ENCODE measurements at places on chromosomes 2 and 18. TPM values are rescaled to one million over a fixed set of nuclear protein-coding genes. Genes with fewer than 3 reads are reported as not detected.

DNA sequence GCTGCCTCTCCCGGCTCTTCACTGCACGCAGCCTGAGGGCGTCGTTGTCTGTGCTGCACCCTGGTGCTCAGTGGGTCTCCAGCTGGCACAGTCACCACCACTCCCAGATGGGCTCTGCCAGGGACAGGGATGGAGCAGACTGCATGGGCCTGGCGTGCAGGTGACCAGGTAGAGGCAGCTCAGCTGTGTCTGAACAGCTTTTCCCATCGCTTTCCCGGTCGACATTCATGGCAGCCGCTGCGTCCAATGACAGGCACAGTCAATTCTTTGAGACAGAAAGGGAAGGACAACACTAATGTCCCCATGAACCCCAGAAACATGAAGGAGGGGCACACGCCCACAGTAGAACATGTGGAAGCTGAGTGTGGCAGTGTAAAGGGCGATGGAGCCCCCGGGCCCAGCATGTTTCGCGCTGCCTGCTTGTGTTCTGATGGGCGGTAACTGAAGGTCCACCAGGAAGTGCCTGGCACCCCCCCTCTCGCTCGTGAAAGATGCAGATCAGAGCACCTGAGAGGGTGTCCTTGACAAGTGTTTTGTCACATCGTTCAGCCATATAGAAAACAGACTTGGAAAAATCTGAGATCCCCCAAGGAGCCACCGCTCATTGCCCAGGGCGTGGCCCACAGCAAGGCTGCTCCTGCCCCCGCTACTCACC lies 122.4 kb downstream of the NFATC1 start:
- peaks cover 13% of the 10 kb centered on the region for H3K27me3 ChIP-seq
- no peak overlapping the region for H3K4me3 ChIP-seq
- no peaks in the 10 kb centered on the region for H3K36me3 ChIP-seq
- no peaks in the 10 kb centered on the region for H3K4me1 ChIP-seq
- H3K27ac ChIP-seq, result no peak overlapping the region

GRCh38 chr18:41320100-41320499 lies 634.9 kb upstream of the PIK3C3 start:
- no peaks in the 10 kb centered on the region for H3K36me3 ChIP-seq
- H3K27ac ChIP-seq, result no peak overlapping the region
- H3K4me3 ChIP-seq, result no peak overlapping the region
- no peaks in the 10 kb centered on the region for H3K27me3 ChIP-seq
- peaks cover 8% of the 10 kb centered on the region for H3K4me1 ChIP-seq

- H3K27ac ChIP-seq, result no peak overlapping the region
- no peak for DNase-seq
- H3K27me3 ChIP-seq, result peaks cover 6% of the 10 kb centered on the region
- no peak overlapping the region for H3K4me3 ChIP-seq
Observed at GRCh38 chr2:26666671-26667070, 25.5 kb upstream of the CIB4 start.

DNA sequence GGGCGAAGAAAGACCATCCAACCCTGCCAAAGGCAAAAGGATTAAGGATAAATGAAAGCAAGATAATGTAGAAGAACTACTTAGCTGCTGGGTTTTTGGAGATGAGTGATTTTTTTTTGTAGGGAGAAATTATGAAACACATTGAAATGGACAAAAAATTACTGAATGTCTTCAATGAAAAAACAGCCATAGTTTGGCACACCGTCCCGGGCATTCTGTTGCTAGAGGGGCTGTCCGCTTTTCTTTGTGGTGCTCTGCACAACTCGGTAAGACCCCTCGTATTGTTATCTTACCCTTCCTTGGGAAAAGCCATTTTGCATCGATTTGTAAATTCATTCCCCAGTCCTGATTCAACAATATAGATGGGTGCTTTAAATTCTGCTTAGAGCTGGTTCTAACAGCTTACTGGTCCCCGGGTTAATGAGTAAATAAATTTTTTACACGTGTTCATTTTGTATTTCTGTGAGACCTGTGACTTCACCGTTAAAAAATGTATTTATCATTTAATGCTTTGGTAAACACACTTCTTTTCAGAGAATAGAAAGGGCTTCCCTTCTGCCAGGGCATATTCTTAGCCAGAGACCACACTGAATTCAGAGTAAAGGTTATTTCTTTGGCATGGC lies 912 bp upstream of the LAPTM4A start:
- peak overlapping the region; percentile 100 for H3K27ac ChIP-seq
- peaks cover 5% of the 10 kb centered on the region for H3K4me1 ChIP-seq
- no peaks in the 10 kb centered on the region for H3K36me3 ChIP-seq
- no peaks in the 10 kb centered on the region for H3K27me3 ChIP-seq
- peak; percentile 34 for DNase-seq

DNA sequence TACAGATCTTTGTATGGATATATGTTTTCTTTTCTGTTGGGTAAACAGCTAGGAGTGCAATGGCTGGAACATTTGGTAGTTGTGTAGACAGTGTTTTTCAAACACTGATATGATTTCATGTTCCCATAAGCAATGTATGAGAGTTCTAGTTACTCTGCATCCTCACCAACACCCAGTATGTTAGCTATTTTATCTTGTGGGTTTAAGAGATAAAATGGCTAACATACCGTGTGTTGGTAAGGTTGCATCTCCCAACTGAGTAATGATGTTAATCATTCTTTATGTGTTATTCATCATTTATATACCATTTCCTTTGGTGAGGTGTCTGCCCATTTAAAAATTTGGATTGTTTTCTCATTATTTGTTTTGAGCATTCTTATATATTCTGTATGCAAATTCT lies 65.7 kb downstream of the LYPD6B start:
- no peak overlapping the region for H3K4me3 ChIP-seq
- H3K27ac ChIP-seq, result no peak overlapping the region
- no peak for DNase-seq
- H3K27me3 ChIP-seq, result no peaks in the 10 kb centered on the region
- H3K4me1 ChIP-seq, result no peaks in the 10 kb centered on the region

DNA sequence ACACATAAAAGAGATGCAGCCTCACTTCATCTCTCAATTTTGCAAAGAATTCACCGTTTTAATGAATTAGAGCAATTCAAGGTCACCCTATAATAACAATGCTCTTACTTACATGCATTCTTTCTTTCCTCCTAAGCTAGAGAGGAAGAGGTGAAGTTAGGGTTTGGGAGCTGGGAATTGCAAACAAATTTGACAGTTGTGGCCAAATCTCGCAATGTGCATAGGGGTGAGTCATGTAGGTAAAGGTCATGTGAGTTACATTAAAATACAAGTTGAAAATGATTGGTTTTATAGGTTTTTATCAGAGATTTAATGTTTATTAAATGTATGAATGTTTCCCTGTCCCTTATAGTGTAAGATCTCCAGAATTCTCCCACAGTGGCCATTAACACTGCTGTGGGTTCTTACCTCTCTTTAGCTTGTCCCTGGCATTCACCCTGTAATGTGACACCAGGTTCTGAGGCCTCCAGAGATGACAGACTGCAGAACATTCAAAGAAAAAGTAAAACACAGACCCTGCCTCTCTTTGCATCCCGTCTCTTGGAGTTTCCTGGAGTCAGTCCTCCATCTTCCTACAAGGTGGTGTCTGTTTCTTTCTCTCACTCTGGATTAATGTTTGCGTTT lies 53.7 kb upstream of the LGALSL start:
- H3K27ac ChIP-seq, result no peak overlapping the region
- DNase-seq, result no peak
- no peak overlapping the region for H3K4me3 ChIP-seq
- peaks cover 19% of the 10 kb centered on the region for H3K27me3 ChIP-seq
- peaks cover 10% of the 10 kb centered on the region for H3K4me1 ChIP-seq
- H3K36me3 ChIP-seq, result no peaks in the 10 kb centered on the region

GRCh38 chr2:79850912-79851311 lies 338.1 kb downstream of the CTNNA2 start:
- no peaks in the 10 kb centered on the region for H3K27me3 ChIP-seq
- H3K4me3 ChIP-seq, result no peak overlapping the region
- no peak overlapping the region for H3K27ac ChIP-seq
- H3K36me3 ChIP-seq, result no peaks in the 10 kb centered on the region
- no peaks in the 10 kb centered on the region for H3K4me1 ChIP-seq
- DNase-seq, result peak; percentile 57

DNA sequence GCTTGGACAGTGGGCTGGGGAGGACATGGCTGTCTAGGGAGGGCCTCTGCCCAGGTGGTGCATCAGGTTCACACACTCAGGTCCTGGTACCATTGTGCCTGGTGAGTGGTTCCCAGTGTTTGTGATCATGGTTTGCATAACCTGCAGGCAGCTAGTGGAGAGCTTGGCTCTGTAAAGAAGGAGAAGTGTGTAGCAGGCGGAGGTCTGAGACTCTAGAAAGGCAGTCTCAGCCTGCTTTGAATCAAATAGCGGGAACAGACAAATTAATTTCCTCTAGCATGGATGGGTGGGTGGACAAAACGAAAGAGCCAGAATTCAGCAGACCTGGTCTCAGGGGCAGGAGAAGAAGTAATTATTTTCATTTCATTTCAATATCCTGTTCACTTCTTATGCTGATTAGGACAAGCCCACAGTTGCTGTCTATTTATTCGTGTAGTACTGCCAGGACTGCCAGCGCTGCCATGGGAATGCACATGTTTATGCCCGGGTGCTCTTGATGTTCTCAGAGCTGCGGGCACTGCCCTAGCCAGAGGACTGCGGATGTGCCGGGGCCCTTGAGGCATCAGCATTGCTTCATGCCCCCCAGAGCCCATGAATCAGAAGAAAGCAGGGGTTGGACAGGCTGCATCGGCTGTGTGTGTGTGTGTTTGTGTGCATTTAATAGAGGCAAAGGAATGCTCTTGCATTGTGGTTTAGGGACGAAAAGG lies 45.4 kb upstream of the DLX2 start:
- no peak overlapping the region for H3K27ac ChIP-seq
- H3K36me3 ChIP-seq, result no peaks in the 10 kb centered on the region
- H3K4me1 ChIP-seq, result no peaks in the 10 kb centered on the region

GRCh38 chr2:81481242-81481993 lies 1176.9 kb upstream of the LRRTM1 start:
- H3K27me3 ChIP-seq, result no peaks in the 10 kb centered on the region
- no peaks in the 10 kb centered on the region for H3K36me3 ChIP-seq
- no peak overlapping the region for H3K27ac ChIP-seq
- no peaks in the 10 kb centered on the region for H3K4me1 ChIP-seq

DNA sequence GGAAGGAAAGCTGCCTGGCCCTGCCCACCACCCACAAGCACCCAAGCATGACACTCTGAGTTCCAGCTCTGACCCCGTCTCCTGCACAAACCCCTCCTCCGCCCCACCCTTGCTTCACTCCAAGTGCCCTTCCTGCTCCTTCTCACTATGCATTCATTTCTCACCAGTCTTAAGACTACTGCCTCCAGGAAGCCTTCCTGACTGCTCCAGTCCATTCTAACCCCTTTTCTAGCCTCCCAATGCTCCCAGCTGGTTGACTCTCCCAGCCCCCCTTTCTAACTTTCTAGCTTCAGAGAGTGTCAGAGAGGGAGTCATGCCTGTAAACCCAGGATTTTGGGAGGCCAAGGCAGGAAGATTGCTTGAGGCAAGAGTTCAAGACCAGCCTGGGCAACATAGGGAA lies 8.2 kb upstream of the NAGK start:
- H3K36me3 ChIP-seq, result no peaks in the 10 kb centered on the region
- peaks cover 12% of the 10 kb centered on the region for H3K27me3 ChIP-seq
- no peak overlapping the region for H3K27ac ChIP-seq
- no peaks in the 10 kb centered on the region for H3K4me1 ChIP-seq

DNA sequence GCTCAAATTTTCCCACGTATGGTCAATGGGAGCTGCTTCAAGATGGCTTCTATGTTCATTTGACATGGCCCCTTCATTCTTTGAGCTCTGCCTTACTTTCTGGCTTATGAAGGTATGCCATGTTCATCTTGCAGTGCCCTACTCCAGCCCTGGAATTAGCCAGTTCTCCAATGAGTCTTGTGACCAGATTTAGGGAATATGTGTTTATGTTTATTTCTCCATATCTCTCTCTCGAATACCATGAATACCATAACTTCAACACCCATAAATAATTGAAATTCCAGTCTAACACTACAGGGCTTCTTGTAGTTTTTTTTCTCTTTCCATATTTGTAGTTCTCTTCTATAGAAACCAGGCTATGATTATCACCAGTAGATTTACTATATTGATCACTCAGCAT lies 39.7 kb downstream of the EPB41L5 start:
- no peak overlapping the region for H3K4me3 ChIP-seq
- H3K36me3 ChIP-seq, result no peaks in the 10 kb centered on the region
- no peak overlapping the region for H3K27ac ChIP-seq
- DNase-seq, result peak; percentile 15
- no peaks in the 10 kb centered on the region for H3K27me3 ChIP-seq
- no peaks in the 10 kb centered on the region for H3K4me1 ChIP-seq

DNA sequence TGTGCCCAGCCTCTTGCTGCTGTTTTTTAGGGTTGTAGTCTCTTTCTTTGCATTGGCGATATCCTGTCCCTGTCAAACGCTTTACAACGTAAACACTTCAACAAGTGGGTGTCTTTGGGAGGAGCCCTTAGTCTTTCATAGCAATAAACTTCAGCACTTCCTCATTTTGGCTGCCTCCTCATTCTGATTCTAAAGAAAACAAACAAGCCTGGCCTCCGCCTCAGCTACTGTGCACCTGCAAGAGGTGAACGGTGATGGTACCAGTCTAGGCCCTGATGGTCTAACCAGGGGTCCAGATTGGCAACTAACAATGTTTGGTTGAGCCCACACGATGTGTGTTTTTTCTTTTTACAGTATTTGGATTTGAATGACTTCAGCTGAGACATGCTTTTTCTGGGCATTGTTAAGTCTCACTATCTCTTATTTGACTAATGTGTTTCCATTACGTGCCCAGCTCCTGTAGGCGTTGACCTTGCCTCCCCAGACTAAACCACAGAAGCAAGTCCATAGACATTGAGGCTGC lies 53.2 kb upstream of the CUL3 start:
- no peak overlapping the region for H3K4me3 ChIP-seq
- no peaks in the 10 kb centered on the region for H3K27me3 ChIP-seq
- no peak overlapping the region for H3K27ac ChIP-seq
- peak; percentile 17 for DNase-seq
- no peaks in the 10 kb centered on the region for H3K4me1 ChIP-seq

DNA sequence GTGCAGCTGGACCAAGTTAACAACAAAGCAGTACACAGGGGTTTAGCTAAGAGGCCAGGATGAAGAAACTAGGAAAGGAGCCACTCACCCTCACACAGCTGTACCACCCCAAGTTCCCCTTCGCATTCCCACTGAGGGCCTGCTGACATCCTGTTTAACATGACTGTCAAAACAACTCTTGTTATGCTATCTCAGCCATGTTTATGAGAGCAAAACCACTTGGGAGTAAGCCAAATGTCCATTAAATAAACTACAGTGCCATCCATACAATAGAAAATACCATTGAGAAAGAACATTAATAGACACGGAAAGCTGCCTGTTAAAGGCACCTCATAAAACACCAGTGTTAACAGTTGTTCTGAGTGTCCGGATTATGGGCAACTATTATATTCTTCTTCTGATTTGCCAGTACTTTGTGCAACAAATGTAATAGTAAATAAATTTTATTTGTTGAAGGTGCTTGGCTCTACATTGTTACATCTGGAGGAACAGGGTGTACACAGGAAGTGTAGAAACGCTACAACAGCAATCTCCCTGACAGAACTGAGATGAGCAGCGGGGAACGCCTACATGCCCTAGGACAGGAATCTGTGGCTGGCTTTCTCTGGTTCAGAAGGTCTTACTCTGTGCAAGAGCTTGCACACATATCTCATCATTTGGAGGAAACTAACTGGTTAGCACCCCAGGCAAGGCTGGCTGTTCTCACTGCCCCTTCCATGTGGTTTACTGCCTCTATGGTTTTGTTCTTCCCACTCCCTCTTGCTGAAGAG lies 85.6 kb downstream of the EHD3 start:
- H3K4me3 ChIP-seq, result no peak overlapping the region
- H3K4me1 ChIP-seq, result peaks cover 19% of the 10 kb centered on the region
- no peaks in the 10 kb centered on the region for H3K36me3 ChIP-seq
- no peak overlapping the region for H3K27ac ChIP-seq
- no peaks in the 10 kb centered on the region for H3K27me3 ChIP-seq

The COL5A2 gene
- 580 TPM for total RNA-seq

The ZBTB7C gene
- total RNA-seq, result 1.4 TPM

The GPAT2 gene
- not detected for total RNA-seq
